CD8-positive, alpha-beta memory T cell (primary cell): ENCODE measurements at places on chromosomes 13 and 19.

GRCh38 chr13:22320991-22321390 is 650.1 kb downstream of the FGF9 start:
- DNase-seq: no peak

GRCh38 chr19:48290771-48291488 is 21.0 kb downstream of the ZNF114 start:
- DNase-seq: peak; percentile 49

DNA sequence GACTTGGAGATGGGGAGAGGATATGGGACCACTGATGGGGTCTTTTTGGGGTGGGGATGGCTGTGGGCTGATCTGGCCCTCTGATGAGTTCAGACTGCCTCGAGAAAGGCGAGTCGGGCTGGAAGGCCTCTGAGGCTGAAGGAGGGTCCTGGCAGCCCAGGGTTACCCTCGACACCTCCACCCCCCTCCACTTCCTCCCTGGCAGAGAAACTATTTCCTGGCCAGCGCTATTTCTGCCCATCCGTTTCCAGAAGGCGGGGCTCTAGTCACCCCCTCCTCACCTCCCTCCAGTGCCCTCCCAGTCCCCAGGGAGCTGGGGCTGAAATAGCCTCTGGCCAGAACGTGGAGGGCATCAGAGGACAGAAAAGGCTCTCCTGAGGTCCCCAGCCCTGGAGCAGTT is 9.7 kb downstream of the EXOC3L2 start:
- no peak for DNase-seq

DNA sequence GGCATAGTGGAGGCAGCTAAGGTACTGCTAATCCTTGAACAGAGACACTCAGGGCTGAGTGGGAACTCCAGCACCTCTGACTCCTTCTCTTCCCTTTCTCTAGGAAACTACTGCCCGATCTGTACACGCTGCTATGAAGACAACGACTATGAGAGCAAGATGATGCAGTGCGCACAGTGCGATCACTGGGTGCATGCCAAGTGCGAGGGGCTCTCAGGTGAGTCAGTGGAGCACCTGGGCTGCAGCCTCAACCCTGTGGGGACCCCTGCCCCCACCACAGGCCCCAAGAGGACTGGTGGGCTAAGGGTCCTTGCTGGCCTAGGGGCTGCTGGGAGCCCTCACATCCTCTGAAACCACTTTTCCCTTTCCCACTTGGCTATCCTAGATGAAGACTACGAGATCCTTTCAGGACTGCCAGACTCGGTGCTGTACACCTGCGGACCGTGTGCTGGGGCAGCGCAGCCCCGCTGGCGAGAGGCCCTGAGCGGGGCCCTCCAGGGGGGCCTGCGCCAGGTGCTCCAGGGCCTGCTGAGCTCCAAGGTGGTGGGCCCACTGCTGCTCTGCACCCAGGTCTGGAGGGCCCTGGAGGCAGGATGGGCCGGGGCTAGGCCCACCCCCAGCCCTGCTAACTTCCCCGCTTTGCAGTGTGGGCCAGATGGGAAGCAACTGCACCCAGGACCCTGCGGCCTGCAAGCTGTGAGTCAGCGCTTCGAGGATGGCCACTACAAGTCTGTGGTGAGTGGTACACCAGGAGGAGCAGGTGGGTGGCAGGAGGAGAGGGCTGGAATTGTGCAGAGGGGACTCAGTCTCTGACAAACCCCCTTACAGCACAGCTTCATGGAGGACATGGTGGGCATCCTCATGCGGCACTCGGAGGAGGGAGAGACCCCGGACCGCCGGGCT is 9.5 kb downstream of the KMT2B start:
- no peak for DNase-seq

GRCh38 chr19:17041976-17042375 is 15.4 kb upstream of the CPAMD8 start:
- no peak for DNase-seq

- no peak for DNase-seq
Measured at GRCh38 chr13:67440236-67440975, 210.3 kb upstream of the PCDH9 start.

GRCh38 chr19:33818411-33818810 is 21.7 kb downstream of the KCTD15 start:
- no peak for DNase-seq

DNA sequence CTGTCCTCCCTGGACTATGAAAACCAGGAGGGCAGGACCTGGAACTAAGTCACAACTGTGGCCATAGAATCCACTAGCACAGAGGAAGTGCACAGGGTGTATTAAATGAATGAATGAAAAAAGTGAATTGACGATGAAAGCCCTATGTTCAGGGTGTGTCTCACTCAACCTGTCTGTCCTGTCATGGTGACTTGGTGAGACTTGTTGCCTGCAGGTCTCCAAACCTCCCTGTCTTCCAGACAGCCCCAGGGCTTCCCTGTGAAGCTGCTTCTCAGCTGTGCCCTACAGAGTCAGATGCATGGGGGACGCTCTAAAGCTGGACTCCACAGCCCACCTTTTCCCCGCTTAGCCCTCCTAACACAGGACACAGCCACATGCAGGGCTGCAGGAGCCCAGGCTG is 4.8 kb upstream of the IGFL1 start:
- DNase-seq: no peak

GRCh38 chr13:66659286-66659685 is 570.9 kb downstream of the PCDH9 start:
- DNase-seq: no peak

- no peak for DNase-seq
Measured at GRCh38 chr19:50819636-50820035, 4.0 kb downstream of the KLK1 start.

DNA sequence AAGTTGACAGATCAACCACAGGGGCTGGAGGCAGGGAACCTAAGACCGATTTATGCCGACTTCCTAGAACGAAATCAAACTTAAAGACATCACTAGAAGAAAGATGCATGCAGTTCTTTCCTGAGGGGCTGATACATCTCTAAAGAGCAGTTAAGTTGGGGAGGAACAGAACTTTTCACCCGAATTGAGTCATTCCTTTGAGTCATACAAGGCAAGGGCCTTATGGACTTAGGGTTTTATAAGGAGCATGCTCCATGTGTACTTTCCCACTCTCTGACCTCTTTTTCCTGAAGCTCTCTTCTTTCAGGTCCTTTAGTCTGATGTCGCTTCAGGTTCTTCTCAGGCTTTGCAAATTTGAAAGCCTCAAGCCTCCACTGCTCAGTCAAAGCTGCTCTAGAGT is 7.9 kb upstream of the FBXL3 start:
- no peak for DNase-seq

- peak; percentile 16 for DNase-seq
Measured at GRCh38 chr19:16001481-16002312, 52.9 kb downstream of the OR10H4 start.

- DNase-seq: peak; percentile 51
Measured at GRCh38 chr19:15292847-15293582, 39.3 kb downstream of the BRD4 start.

- DNase-seq: no peak
Measured at GRCh38 chr13:27493981-27494380, 43.6 kb upstream of the MTIF3 start.

- no peak for DNase-seq
Measured at GRCh38 chr13:33730147-33730546, 87.8 kb upstream of the RFC3 start.

DNA sequence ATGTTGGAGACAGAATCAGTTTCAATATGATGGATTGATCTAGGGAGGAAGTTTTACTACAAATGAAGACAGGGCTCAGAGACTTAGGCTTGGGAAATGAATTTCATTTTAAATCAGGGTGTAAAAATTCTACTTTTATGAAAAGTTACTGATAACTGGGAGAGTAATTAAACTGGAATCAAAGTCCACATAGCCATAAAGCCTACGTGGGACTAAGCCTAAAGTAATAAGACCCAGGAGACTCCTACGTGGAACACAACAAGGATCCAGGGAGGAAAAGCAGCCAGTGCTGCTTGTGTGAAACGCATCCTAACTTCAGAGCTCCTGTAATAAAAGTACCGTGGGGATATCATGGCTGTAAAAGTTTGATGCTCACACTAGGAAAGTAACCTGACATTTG is 152.0 kb upstream of the MYO16 start:
- no peak for DNase-seq

GRCh38 chr13:110314516-110315245 is 7.6 kb downstream of the COL4A2 start:
- DNase-seq: no peak

- DNase-seq: no peak
Measured at GRCh38 chr13:110301083-110301482, 5.9 kb downstream of the COL4A1 start.

- DNase-seq: no peak
Measured at GRCh38 chr13:101747039-101747438, 294.6 kb downstream of the ITGBL1 start.

DNA sequence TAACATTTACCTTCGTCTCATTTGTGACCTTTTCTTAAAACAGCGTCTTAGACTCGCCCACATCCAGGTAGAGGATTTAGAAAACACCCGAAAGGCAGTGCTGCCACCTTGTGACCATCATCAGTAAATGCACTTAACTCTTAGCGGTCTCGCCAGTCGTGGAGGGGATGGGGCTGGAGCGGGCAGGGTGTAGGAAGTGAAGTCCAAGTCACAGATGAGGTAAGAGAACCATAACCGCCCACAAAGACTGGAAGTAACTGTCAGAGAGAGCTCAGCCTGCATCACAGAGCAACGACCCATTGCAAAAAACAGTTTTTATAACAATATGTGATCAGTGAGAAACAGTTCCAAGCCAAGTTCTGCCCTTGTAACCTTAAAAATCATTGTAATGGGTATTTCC is 10.7 kb upstream of the CEACAM3 start:
- DNase-seq: peak; percentile 58

GRCh38 chr13:52085421-52085820 is 43.5 kb downstream of the NEK5 start:
- DNase-seq: no peak

GRCh38 chr13:33547035-33547434 is 261.5 kb upstream of the STARD13 start:
- DNase-seq: no peak

DNA sequence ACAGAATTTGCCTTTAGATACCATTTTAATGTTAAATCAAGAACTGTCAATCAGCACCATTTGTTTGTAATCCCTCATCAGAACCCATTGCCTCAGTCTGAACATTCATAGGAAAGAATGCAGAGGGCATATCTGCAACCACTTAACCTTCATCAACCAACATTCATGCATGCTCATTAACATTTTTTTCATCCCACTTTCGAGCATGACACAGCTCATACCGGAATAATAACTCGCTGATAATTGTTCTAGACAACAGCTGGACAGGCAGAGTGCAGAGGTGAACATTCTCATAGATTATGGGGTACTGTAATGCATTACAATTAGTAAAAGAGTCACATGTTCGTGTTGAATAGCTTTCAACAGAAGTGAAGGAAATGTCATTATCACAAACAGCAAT is 216.8 kb downstream of the DIAPH3 start:
- DNase-seq: no peak

DNA sequence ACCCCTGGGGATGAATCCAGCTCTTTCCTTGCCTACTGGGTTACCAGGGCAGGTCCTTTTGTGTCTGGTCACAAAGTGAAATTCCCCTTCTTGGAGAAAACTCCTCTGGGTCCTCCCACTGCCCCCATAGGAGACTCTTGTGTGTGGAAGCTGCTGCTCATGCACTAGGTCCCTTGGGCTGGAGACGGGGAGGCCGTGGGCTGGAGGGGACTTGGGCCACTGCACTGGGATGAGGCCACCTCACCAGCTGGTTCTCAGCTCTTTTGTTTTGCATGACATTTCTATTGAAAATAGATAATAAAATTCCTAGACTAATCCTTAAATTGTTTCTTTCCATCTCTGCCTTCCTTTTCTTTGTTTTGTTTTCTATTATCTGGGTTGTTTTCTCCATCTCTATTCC is 62.4 kb downstream of the TEX29 start:
- DNase-seq: no peak

DNA sequence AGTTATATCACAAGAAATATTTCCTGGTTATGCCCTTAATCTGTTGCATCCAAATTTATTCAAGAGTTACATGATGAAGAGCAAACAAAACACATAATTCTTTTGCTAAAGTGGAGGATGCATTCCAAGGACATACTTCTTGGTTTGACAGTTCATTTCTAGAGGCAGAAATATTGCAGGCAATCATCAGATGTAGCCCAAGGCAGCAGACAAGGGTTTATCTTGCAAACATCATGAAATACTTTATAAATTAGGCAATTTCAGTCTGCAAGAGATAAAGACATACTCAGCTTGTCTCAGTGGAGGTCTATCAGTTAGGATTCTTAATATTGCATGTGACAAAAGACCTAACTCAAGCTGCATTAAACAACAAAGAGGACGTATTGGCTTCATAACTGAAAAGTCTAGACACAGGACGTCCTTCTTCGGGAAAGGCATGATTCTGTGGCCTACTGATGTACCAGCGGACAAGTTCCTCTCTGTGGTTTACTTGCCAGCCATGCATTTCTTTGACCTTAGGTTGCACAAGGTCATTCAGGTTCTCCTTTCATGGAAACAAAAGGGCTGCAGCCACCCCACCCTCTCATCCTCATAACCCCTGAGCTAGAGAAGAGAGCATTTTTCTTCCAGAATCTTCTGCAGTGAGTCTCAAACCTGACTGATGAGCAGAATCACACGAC is 204.1 kb downstream of the KATNAL1 start:
- no peak for DNase-seq

DNA sequence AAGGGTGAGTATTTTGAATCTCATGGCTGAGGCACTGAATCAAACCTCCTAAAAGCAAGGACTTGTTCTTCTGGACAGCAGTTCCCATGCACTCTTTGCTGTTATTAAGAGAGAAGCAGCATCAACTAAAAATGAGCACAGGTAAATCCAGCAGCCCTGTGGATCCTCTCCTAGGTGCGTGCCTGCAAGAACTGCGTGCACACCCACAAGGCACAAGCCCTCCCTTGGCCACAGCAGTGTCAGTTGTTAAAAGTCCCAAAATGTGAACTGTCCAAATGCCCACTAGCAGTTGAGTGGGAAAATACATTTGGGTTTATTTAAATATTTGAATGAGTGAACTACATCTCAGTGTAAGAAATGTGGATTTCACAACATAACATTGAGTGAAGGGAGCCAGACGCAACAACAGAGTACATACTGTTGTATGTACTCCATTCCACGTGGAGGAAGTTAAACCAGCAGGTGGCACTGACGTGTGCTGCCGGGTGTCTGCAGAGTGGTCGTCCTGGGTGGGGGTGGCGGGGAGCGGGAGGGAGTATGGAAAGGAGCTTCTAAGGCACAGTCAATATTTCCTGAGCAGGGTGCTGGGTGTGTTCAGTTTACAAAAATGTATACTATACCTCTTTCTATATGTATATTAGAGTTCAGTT is 266.4 kb downstream of the NALCN start:
- DNase-seq: no peak
